ENCODE measurements at places on chromosomes 11 and 22.
A peak's percentile ranks its signal among the peaks of the same experiment; 100 is the strongest.

DNA sequence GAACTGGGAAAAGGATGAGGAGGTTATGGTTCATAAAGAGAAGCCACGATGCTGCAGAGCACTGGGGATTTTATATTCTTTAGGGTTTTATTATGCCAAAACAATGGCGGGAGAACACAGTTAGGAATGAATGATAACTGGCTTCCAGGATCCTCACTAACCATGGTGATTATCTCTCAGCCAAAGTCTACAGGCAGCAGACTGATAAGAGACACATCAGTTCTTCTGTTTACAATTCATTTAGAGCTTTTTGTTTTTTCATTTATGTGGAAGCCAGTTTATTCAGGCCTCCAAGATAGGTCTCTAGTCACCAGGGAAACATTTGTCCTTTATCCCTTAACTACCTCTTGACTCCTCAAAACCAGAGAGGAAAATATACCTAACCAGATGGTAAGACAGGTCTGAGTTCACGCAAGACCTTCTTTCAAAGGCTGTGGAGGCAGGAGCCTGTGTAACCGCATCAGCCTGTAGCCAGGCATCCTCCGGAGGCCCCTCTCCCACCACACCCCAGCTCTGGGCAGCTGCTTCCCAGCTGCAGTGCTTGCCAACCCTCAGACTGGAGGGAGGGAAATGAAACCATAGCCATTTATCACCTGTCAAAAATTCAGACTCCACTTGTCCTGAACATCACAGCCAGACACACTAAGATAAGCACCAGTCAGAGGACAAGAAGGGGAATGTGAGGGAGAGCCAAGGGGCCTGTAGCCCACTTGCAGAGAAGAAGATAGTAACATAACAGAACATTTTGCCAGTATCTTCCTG lies 57.2 kb upstream of the FAM181B start:
- no peak for DNase-seq

DNA sequence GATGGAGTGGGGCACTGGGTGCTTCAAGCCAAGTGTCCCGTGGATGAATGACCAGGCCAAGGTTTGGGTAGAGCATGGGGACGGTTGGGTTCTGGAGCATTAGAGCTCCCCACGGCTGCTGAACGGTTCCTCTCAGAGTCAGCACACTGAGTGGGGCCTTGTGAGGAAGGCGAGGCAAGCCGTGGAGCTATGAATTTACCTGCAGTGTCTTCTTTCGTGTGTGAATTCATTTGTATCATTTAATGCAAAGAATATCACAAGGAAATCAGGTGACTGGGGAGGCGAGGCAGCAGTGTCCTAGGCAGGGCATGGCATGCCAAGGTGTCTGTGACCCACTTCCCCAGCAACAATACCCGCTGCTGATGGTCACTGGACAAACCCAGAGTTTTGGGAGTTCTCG lies 343.5 kb upstream of the B3GAT1 start:
- no peak for DNase-seq

DNA sequence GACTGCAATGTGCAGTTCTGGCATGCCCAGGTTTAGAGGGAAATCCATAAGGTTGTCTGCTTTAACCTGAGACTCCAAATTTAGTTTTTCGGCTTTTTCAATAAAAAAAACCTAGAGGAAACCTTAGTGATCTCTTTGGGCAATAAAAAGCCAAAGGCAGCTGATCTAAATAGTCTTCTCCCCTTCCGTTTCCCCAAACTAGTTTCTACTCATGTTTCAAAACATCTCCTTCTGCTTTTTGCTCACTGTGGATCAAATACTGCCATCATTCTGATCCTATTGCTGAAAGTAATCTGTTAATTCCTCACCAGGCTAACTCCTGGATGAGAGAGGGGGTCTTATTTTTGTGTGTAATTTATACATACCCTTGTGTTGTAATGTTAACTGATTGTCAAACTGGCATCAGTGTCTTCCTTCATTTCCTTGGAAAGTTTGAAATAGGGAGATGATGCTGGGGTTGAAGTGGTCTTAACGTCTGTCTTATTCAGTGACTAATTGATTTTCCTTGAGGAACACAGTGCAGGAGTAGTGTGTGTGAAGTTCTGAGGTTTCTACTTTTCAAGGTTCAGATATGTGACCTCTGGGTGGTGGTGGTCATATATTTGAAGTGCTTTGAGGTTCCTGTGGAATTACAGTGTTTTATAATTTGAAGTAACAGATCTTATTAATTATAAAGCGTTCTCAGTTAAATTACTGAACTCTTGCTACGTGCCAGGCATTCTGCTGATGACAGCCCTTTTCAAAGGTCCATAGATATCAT lies 55.0 kb downstream of the ARHGAP42 start:
- DNase-seq: no peak

- no peak for DNase-seq
These were observed 9.9 kb upstream of the SLC22A12 start for GRCh38 chr11:64581057-64581523.

DNA sequence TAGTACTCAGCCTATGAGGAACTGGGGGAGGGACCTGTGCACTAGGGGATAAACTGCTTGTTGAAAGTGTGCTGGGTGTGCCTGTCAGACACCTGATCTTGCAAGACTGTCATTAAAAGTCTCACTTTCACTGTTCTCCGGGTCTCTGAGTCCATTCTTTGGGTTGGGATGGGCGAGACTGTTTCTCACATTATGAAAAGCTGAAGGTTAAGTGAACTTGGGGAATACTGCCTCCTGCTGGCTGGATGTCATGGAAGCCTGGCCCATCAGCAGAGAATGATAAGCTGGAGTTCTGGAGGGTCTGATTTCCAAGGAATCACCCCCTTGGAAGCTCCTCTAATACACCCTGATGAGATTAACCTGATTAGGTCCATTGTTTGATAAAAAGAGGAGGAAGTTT lies 9.0 kb upstream of the VPREB1 start:
- DNase-seq: no peak

GRCh38 chr11:60724420-60724819 lies at the start of gene MS4A18:
MS4A18 (plus strand) TSS chr11:60724720.
- DNase-seq: no peak

DNA sequence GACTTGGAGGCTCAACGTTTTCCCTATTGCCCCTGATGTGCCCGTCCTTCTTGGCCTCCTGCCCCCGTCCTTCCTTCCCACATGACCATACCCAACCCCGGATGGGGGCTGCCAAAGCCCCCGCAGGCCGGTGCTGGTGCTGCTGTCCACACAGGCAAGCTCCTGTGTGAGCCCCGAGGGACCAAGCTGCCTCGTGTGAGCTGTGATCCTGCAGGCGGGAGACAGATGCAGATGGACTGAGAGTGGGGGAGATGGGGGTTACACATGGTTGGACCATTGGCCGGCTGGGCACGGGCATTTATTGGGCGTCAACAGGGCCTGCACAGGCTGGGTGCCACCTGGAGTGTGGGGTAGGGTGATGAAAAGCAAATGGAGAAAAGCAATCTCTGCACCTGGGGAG lies 313.2 kb upstream of the B3GAT1 start:
- DNase-seq: no peak

DNA sequence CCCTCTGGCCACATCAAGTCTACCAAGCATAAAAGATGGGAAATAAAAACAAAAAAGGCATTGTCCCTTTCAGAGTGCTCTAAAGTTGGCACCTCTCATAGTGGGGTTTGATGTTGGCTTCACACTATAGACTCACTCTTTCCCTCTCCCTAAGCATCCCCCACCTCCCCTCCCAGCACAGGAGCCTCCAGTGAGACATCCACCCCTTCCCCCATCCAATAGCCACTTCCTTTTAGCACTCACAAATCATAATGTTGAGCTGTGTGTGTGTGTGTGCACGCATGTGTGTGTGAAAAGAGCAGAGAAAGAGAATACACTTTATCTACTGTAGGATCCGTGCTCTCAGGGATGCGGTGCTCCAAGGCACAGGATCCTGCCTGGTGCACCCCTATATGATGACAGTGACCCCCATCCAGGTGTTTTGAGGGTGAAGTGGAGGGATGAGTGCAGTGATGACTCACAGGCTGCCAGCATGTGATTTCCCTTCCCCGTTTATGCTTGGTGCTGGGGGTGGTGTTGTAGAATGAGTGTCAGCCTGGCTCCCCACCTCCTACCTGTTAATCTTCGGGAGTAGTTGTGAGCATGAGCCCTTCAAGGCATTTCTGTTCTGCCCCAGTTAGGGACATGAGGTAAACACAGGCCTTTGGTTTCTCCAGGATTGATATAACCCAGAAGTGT lies 235.2 kb upstream of the B3GAT1 start:
- peak; percentile 27 for DNase-seq

DNA sequence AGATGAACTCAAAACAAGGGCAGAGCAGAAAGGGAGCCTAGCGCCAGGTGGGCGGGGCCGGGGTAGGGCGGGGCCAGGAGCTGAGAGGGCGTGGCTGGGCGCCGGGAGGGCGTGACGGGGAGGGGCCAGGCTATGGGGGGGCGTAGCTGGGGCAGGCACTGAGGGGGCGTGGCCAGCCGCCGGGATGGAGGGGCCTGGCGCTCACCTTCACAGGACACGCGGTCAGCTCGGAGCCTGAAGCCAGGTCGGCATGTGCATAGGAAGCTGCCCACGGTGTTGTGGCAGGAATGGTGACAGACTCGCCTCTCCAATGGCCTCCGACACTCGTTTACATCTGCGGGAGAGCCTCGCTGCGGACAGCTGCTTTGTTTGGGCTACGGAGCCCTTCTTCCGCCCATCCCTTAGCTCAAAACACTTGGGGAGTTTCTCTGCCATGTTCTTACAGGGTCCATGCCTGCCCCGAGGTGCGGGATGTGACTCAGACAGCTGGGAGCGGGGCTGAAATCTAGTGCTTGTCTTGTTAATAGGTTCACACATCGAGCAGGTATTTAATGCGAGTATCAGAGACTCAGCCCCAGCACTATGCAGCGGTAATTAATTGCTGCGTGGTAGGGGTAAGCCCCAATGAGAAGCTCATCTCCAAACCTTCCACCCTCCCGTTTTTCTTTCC lies 13.4 kb downstream of the VWCE start:
- DNase-seq: no peak

DNA sequence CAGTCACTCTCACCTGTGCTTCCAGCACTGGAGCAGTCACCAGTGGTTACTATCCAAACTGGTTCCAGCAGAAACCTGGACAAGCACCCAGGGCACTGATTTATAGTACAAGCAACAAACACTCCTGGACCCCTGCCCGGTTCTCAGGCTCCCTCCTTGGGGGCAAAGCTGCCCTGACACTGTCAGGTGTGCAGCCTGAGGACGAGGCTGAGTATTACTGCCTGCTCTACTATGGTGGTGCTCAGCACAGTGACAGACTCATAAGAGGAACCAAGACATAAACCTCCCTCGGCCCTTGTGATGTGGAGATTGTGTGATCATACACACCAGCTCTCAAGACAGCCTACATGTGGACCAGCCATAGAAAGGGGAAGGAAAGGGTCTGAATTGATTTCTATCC lies 113.3 kb downstream of the ZNF280B start:
- no peak for DNase-seq

DNA sequence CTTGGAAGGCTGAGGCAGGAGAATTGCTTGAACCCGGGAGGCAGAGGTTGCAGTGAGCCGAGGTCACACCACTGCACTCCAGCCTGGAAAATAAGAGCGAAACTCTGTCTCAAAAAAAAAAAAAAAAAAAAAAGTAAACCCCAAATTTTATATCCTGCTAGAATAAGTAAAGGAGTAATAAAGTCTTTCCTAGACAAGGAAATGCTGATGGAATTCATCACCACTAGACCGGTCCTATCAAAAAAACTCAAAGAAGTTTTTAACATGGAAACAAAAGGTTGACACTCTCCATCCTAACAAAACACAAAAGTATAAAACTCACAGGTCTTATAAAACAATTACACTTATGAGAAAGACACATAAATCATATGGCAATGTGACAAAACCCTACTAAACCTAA lies 213.9 kb downstream of the SBF2 start:
- no peak for DNase-seq

GRCh38 chr11:45724153-45724552 lies 58.7 kb upstream of the CHST1 start:
- DNase-seq: no peak

- no peak for DNase-seq
These were observed 106.4 kb downstream of the MICAL2 start for GRCh38 chr11:12216671-12217374.
